ENCODE measurements at places on chromosomes 1 and 21.

- DNase-seq = peak; percentile 21
Observed at GRCh38 chr1:244836135-244836521, 670 bp downstream of the COX20 start.

- no peak for DNase-seq
Observed at GRCh38 chr1:67429528-67430357, 459 bp downstream of the SERBP1 start.

DNA sequence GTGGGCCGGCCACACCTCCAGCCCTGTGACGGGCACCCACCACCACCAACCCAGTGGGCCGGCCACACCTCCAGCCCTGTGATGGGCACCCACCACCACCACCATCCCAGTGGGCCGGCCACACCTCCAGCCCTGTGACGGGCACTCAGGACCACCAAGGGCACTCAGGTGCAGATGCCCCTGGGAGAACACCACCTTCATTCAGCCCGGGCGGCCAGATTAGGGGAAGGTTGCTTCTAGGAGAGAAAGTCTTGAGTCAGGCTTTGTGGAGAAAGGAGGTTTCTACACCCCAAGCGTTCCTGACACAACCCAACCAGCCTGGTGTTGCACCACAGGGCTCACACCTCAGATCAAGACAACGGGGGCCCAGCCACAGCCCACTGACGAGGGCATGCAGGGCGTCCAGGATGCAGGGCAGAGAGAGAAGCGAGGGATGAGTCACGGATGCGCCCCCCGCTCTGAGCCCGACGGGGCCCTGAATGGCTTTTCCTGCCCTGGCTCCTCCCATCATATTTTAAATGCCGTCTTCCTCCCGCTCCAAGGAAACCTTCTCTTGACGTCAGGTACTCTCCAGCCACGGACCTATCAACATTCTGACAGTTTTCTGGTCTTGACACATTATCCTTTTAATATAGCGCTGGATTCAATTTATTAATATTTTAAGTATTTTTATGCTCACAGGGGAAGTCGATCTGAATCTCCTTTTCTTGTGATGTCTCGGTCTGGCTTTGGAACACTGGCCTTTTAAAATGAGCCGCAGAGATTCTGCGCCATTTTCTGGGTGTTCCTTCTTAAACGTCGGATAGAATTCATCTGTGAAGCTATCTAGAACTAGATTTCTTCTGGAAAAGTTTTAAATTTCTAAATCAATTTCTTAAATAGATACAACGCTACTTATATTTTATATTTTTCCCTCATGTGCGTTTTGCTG, 631 bp upstream of the SPATC1L start:
- DNase-seq = peak; percentile 82

DNA sequence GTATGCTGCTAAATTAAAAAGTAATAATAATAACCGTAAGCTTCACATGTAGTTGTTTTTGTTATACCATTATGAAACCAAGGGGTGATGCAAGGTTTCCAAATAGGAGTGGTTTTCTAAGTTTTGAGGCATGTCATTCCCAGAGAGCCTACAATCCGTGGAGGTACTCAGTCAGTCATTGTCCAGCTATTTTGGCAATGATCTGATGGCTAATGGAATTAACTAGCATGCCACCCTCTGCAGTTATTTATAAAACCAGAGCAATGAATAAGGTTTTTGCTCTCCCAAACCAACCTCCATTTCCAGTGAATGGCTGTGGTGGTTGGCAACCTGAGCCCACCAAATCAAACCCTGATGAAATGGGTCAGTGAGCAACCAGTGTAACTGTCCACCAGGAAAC, 106.4 kb downstream of the TBX15 start:
- no peak for DNase-seq

GRCh38 chr1:67673468-67674201, 11.4 kb upstream of the GADD45A start:
- no peak for DNase-seq

DNA sequence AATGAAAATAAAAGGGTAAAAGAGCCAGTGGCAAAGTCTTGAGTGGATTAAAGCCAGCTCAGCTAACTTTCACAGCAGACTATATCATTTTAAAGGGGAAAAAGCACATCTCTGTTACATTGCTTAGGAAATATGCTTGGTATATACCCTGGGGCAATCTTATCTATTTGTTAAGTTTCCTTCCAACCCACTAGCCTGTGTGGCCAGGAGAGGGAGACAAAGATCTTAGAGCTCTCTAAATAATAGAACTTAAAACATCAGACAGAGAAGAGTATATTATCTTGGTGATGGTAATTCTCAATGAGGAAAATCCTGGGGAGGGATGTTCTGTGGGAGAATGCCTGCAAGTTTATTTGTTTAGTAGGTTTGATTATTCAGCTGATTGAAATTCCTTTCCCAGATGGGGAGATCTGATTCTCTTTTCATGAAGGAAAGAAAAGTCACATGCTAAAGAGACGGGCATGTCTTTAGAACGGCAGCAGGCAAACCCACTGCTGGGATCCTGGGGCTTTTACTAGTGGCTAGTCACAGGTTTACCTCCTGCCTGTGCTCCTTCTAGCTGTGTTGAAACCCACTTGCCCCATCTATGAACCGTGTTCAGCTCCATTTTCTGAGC, 3.6 kb downstream of the KCNE2 start:
- no peak for DNase-seq

DNA sequence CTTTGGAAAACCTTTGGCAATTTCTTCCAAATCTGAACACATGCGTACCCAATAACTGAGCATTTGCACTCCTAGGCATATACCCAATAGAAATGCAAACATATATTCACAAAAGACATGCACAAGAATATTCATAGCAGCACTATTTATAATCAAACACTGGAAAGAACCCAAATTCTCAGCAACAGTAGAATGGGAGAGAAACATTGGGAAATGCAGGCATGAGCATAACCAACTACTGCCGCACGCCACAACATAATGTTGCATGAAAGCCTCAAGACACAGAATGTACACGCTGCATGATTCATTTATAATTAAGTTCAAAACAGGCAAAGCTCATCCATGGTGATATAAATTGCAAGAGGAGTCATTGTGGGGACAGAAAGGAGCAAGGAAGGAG, 69.5 kb upstream of the FBXO28 start:
- no peak for DNase-seq

DNA sequence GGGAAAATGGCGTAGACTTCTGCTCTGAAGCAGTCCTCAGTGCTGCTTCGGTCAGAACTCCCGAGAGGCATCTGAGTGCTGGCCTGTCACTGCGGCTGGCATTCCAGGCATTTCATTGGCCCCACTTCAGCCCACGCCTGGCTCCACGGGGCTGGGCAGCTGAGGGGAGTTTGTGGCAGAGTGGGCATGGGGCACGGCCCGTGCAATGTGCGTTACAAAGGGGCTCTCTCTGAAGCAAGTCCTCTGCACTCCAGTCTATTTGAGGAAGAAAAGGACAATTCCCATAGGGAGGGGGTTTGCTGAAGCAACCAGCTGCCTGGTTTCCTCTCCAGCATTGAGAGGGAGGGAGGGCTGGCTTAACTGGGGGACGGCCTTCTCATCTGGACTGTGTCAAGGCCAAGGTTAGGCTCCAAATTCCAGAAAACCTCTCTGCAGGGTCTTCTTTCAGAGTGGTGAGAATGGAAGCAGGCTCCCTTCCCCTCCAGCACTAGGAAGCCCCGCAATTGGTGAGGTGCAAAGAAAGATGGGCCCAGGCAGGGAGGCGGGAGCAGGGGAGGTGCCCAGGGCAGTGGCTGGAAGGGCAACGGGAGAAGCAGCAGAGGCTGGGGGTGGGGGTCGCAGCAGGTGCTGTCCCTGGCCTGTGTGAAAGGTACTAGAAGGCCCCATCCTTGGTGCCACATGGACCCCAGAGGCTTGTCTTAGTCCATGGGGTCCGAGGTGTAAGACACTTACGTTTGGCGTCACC, 21.1 kb upstream of the GPR157 start:
- no peak for DNase-seq

- DNase-seq = no peak
Observed at GRCh38 chr1:226953175-226953800, 13.2 kb downstream of the COQ8A start.

DNA sequence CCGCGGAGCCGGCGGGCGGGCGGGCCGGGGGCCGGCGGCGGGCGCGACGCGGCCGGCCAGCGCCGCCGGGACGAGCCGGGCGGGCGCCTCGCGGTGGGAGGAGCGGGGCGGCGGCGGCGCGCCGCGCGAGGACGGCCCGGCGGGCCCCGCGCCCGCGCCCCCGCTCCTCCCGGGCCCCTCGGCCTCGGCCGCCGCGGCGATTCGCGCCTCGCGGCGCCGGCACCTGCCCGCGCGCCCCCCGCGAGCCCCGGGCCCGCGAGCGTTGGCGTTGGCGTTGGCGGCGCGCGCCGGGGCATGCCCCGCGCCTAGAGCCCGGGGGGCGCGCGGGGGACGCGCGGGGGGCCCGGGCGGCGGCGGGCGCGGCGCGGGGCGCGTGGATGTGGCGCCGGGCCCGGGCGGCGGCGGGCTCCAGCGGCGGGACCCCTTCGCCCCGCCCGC, at the start of gene SKI:
Gene SKI, plus strand, starts transcription at position 163 of the 438 bp plus-strand sequence. CDS start 448 bp downstream, outside the sequence.
- DNase-seq = no peak

- DNase-seq = no peak
Observed at GRCh38 chr1:206804156-206804737, 32.0 kb upstream of the IL10 start.

DNA sequence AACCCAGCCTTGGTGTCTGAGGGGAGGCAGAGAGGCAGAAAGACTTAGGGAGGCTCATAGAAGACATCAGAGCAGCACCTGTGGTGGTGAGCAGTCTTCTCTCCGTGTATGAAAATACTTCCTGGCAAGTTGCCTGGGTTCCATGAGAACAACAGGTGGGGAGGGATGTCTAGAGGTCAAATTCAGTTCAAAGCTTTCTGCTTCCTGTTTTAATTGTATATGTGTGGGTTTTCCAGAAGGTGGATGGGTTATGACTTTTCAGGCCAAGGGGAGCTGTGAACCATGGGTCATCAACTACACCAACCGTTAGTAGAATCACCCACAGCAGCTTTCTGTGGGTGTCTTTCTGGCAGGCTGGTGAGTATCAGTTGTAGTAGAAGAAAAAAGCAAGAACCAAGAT, 4.1 kb upstream of the FCRL2 start:
- DNase-seq = no peak

GRCh38 chr1:43270421-43271095, 775 bp downstream of the TMEM125 start:
- DNase-seq = peak; percentile 27

GRCh38 chr21:31098576-31099005, 60.3 kb upstream of the KRTAP19-8 start:
- DNase-seq = peak; percentile 61

- DNase-seq = no peak
Observed at GRCh38 chr1:204286831-204287421, 72.8 kb downstream of the PLEKHA6 start.

DNA sequence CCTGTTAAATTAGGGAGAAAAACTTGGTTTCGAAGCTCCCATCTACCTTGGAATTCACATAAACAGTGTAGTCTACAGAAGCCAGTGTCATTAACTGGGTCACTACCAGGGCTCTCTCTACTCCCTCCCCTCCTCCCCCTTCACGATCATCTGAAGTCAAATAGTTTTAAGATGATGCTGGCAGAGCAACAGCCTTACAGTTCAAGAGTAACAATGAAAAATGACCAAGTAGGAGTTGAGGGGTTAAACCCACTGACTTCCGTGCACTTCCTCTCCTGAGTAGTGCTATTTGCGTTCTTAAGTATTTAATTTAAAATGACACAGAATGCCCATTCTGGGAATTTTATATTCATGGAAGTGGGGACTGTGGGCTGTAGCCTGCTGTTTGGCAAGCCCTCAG, 236.9 kb downstream of the SIPA1L2 start:
- no peak for DNase-seq

DNA sequence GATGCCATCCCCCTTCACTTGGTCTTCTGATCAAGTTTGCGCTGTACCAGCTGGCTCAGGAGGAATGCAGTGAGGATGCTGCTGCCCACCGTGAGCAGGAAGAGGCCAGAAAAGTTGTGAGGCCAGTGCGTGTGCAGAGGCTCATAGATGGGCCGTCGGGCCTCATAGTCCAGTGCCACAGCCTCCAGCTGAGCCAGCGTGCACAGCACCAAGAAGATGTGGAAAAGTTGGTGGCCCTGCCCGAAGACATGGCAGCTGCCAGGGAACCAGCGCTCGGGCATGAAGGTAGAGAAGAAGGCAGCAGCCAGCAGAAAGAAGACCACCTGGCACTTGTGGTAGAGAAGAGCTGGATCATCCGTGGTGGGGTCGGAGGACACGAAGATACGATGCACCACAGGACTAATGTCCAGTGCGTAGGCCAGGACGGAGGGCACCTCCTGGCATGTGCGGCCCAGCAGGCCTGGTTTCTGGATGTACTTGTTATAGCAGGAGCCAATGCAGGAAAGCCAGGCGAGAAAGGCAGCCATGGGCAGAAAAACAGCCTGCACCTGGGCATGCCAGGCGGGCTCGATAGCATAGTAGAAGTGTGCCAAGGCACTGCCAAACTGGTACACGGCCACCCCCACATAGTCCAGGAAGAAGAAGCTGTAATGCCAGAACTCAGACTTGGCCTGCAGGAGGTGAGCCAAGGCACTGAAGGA, 3.7 kb upstream of the AUNIP start:
- no peak for DNase-seq

- DNase-seq = no peak
Observed at GRCh38 chr1:217435204-217435603, 195.7 kb downstream of the GPATCH2 start.

DNA sequence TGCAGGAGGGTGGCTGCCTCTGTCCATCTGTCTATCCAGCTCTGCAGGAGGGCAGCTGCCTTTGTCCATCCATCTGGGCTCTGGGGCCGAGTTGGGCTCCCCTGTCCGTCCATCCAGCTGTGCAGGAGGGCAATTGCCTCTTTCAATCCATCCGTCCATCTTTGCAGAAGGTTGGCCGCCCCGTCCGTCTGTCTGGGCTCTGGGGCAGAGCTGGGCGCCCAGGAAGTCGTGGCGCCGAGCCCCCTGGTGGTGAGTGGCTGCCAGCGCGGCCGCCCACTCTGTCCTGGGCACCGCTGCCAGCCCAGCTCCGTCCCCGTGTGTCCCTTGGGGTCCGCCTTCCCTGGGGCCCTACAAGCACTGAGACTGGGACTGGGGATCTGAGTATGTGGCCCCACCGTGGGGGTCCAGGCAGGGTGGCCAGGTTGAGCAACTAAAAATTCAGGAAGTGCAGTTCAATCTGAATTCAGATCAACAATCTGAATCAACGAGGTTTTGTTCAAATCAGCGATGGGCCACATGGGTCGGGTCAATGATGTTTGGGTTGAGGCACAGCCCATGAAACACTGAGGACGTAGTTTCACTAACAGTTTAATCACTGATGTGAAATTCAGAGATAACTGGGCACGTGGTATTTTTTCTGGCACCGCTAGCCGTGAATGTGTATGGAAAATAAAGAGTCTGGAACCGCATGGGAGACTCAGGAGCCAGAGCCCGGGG, 99.1 kb upstream of the ACTRT2 start:
- no peak for DNase-seq

DNA sequence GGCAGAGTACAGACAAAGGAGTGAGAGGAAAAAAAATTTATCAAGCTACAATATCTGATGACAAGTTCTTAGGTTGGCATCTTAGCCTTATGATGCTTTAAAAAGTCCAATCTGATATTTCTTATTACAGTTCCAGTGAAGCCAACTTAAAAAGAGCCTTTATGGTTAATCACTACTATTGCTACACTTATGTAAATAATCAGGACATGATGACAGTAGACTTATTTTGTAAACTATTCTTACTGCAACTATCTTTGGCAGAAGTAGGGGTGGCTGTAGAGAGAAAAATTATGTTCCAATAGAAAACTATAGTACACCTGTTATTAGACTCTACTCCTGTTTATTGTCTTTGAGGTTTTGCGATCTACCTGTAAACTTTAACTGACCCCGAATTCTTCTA, 25.8 kb upstream of the NUF2 start:
- DNase-seq = no peak
